ENCODE measurements at places on chromosomes 16 and 17.

- no peak for DNase-seq
Measured at GRCh38 chr17:76924345-76925342, 56.4 kb downstream of the MGAT5B start.

DNA sequence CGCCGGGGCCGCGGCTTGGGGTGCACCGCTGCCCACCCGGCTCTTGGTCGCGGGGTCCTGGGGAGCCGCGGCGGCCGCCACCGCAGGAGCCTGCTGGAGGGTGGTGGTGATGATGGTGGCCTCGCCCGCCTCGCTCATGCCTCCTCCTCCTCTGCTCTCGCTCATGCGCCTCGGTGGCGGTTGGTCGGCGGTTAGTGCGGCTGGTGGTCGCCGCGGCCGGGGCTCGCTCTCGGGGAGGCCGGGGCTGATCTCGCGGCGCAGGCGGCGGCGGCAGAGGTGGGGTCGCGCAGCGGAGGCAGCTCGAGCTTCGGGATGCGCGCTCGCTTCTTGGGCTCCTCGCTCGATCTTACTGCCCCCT lies 41.6 kb downstream of the AHSP start:
- DNase-seq = no peak

DNA sequence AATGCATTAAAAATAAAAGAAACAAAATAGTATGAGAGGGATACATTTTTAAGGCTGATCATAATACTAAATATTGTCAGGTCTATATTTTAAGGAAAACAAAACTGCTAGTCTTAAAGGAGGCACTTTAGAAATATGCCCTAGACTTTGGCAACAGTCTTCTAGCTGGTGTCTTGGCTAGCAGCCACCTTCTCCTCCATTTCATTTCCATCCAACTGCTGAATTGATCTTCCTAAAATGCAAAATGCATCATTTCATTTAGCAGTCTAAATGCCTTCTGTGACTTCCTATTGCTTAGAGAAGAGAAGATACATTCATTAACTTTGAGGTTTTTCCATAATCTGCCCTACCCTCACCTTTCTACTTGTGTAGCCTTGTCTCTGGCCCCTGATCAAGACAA lies 1404.1 kb downstream of the CDH11 start:
- DNase-seq = no peak

GRCh38 chr17:67260170-67260987 lies 15.4 kb upstream of the HELZ start:
- DNase-seq = no peak

GRCh38 chr16:50037662-50038220 lies 12.7 kb downstream of the CNEP1R1 start:
- no peak for DNase-seq

GRCh38 chr17:46977348-46977747 lies 1.7 kb downstream of the RPRML start:
- DNase-seq = peak; percentile 9

DNA sequence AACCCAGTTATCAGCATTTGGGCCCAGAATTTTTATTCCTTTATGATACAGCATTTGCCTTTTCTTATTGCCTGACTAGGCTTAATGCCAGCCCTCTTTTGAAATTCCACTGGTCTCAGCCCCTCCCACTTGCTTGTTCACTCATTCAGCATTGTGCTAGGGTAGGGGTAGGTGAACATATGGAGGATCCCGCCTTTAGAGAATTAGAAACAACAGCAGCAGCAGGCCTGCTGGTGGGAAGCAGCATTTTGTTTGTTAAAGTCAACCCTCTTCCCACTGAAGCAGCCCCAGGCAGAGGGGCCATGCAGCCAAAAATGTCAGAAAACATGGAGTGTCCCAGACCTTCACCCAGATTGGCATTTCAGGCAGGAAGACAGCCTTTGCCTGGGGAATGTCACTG lies 1355.2 kb downstream of the CDH8 start:
- no peak for DNase-seq

- no peak for DNase-seq
Measured at GRCh38 chr16:86012221-86012620, 113.3 kb downstream of the IRF8 start.

Data from non-pigmented ciliary epithelial cell (primary cell).